ENCODE measurements at places on chromosomes 3 and 15.

DNA sequence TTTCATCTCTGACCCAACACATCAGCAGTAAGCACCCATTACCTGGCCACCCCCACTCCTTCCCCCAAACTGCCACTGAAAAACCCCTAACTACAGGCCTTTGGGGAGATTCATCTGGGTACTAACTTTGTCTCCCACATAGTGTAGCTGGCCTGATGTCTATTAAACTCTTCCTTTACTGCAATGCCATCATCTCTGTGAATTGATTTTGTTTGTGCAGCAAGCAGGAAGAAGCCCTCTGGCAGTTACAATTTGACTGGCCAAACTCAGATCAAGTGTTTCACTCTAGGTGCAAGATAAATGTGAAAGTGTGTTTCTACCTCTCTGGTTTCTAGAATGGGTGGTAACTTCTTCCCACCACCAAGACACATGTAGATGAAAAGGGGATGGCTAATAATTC, 26.7 kb upstream of the OR5K4 start:
- no peak for DNase-seq
- H3K27me3 ChIP-seq, result no peaks in the 10 kb centered on the region
- H3K4me3 ChIP-seq, result no peak overlapping the region
- H3K4me1 ChIP-seq, result no peaks in the 10 kb centered on the region
- no peaks in the 10 kb centered on the region for H3K36me3 ChIP-seq

- H3K27me3 ChIP-seq, result no peaks in the 10 kb centered on the region
- DNase-seq, result no peak
- no peak overlapping the region for H3K4me3 ChIP-seq
- no peaks in the 10 kb centered on the region for H3K4me1 ChIP-seq
Measured at GRCh38 chr3:131072845-131073244, 46.2 kb downstream of the NEK11 start.

GRCh38 chr15:78933823-78934654, 10.8 kb downstream of the CTSH start:
- H3K27me3 ChIP-seq, result no peaks in the 10 kb centered on the region
- no peak for DNase-seq
- no peaks in the 10 kb centered on the region for H3K36me3 ChIP-seq
- no peaks in the 10 kb centered on the region for H3K4me1 ChIP-seq
- no peak overlapping the region for H3K27ac ChIP-seq
- no peak overlapping the region for H3K4me3 ChIP-seq

GRCh38 chr15:40845511-40846284, 1.9 kb downstream of the SPINT1 start:
- no peaks in the 10 kb centered on the region for H3K4me1 ChIP-seq
- H3K36me3 ChIP-seq, result no peaks in the 10 kb centered on the region
- H3K27ac ChIP-seq, result no peak overlapping the region

DNA sequence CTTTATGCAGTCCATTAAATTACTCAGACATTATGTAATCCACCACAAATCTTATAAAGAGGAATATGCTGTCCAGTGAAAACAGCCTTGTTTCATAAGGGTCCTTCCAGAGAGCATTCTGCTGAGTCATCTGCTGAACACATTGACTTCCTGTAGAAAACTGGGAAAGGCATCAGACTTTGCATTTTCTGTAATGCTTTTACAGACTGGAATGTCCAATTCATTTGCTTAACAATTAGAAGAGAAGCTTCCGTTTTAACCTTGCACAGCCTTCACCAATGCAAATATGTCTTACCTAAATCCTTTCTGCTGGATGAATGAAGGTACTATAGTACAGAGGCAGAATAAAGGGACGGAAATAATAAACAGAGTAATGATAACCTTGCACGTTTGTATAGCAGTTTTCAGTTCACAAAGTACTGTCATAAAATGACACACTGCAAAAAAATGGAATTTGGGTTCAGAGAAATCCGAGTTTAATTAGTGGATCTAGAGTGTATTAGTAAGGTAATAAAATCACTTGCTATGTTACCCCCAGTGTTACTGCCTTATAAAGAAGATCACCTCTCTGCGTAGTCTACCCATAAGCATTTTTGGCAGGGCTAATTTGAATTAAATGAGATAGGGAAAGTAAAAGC, 301.5 kb downstream of the PYDC2 start:
- no peak overlapping the region for H3K27ac ChIP-seq
- DNase-seq, result no peak
- no peaks in the 10 kb centered on the region for H3K36me3 ChIP-seq
- H3K4me3 ChIP-seq, result no peak overlapping the region

GRCh38 chr3:17941766-17942165, 199.3 kb upstream of the TBC1D5 start:
- H3K27ac ChIP-seq, result no peak overlapping the region
- no peak for DNase-seq
- no peak overlapping the region for H3K4me3 ChIP-seq
- H3K27me3 ChIP-seq, result no peaks in the 10 kb centered on the region
- no peaks in the 10 kb centered on the region for H3K36me3 ChIP-seq

- no peak overlapping the region for H3K27ac ChIP-seq
- peaks cover 19% of the 10 kb centered on the region for H3K36me3 ChIP-seq
- no peak overlapping the region for H3K4me3 ChIP-seq
- no peak for DNase-seq
- no peaks in the 10 kb centered on the region for H3K4me1 ChIP-seq
Measured at GRCh38 chr15:61880084-61880483, 180.2 kb downstream of the VPS13C start.

- no peaks in the 10 kb centered on the region for H3K4me1 ChIP-seq
- peaks cover 8% of the 10 kb centered on the region for H3K27me3 ChIP-seq
- no peak for DNase-seq
- no peak overlapping the region for H3K27ac ChIP-seq
Measured at GRCh38 chr3:46472736-46473135, 8.0 kb upstream of the LTF start.

DNA sequence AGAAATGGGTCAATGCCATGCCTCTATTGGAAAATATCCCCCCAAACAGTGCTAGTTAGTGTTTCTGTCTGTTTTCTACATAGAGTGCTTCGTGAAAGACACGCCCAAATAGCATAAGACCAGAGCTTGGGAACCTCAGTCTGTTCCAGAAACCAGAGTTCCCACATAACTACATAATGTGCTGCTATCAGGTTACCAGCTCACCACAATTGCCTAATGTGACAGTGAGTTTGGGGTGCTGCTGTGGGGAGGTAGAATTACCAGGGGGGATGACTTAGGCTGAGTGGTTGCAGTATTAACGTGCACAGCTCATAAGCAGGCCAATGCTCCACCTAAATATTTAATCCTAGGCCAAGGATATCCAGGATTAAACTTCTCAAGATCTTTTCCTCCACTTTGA, 39.2 kb downstream of the DUT start:
- no peak for DNase-seq
- no peaks in the 10 kb centered on the region for H3K27me3 ChIP-seq
- no peak overlapping the region for H3K27ac ChIP-seq
- no peaks in the 10 kb centered on the region for H3K4me1 ChIP-seq
- no peaks in the 10 kb centered on the region for H3K36me3 ChIP-seq

DNA sequence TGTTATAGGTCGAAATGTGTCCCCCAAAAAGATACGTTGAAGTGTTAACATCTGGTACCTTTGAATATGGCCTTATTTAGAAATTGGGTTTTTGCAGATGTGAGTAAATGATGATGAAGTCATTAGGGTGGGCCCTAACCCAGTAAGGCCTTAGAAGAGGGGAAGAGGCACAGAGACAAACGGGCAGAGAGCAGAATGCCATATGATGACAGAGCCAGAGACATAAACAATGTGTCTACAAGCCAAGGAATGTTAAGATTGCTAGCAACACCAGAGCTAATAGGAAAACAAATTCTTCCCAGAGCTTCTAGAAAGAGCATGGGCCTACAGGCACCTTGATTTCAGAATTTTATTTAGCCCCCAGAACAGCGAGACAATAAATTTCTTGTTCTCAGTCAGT, 693.1 kb upstream of the NECTIN3 start:
- no peaks in the 10 kb centered on the region for H3K36me3 ChIP-seq
- no peaks in the 10 kb centered on the region for H3K27me3 ChIP-seq
- H3K27ac ChIP-seq, result no peak overlapping the region
- H3K4me1 ChIP-seq, result no peaks in the 10 kb centered on the region
- no peak for DNase-seq
- H3K4me3 ChIP-seq, result no peak overlapping the region

- no peak overlapping the region for H3K27ac ChIP-seq
- H3K36me3 ChIP-seq, result no peaks in the 10 kb centered on the region
- H3K4me3 ChIP-seq, result no peak overlapping the region
- H3K27me3 ChIP-seq, result no peaks in the 10 kb centered on the region
Measured at GRCh38 chr3:143825513-143825912, 22.8 kb downstream of the SLC9A9 start.

- H3K36me3 ChIP-seq, result no peaks in the 10 kb centered on the region
- no peak overlapping the region for H3K4me3 ChIP-seq
- DNase-seq, result no peak
Measured at GRCh38 chr3:179179979-179180759, 32.0 kb downstream of the PIK3CA start.

DNA sequence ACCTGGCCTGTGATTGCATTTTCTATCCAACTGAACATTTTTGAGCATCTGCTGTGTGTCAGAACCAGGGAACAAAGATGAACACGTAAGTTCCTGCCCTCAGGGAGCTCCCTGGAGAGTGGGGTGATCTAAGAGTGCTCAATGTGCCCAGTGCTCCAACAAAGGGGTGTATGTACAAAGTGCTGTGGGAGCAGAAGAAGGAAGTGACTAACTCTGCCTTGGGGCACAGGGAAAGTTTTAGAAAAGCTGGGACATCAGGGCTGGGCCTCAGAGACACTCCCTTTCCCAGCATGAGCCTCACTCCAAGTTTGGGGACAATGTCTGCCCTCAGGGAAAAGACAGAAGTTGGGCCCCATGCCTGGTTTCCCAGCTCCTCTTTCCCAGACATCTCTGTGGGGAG, 27.6 kb upstream of the BNC1 start:
- H3K4me3 ChIP-seq, result no peak overlapping the region
- H3K36me3 ChIP-seq, result no peaks in the 10 kb centered on the region
- no peaks in the 10 kb centered on the region for H3K4me1 ChIP-seq
- H3K27ac ChIP-seq, result no peak overlapping the region

- no peak overlapping the region for H3K4me3 ChIP-seq
- no peaks in the 10 kb centered on the region for H3K27me3 ChIP-seq
- H3K4me1 ChIP-seq, result no peaks in the 10 kb centered on the region
- DNase-seq, result no peak
- H3K27ac ChIP-seq, result no peak overlapping the region
Measured at GRCh38 chr3:124268355-124268754, 276.4 kb upstream of the ROPN1 start.

DNA sequence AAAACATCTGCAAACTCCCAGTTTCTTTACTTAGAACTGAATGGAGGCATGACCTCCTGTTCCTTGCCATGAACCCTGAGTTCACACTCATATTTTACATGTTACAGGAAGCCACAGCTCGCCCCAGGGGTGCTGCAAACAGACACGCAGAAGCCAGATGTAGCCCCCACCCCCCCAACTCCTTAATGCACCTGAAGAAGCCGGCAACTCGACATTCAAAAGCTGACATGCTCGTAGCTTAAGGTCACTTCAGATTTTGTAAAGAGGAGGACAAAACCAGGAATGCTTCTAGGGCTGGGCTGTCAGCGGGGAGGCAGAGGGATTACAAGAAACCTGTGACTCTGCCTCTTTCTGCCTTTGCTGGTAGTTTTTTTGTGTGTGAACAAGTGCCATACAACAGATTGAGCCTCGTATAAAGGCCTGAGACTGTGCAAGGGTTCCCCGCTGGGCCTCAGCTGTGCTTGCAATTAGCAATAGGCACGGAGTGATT, 42.0 kb upstream of the FEZF2 start:
- no peak overlapping the region for H3K27ac ChIP-seq
- H3K4me3 ChIP-seq, result no peak overlapping the region
- H3K4me1 ChIP-seq, result no peaks in the 10 kb centered on the region
- no peaks in the 10 kb centered on the region for H3K27me3 ChIP-seq
- H3K36me3 ChIP-seq, result no peaks in the 10 kb centered on the region

GRCh38 chr3:26484140-26484539, 138.4 kb upstream of the LRRC3B start:
- no peaks in the 10 kb centered on the region for H3K4me1 ChIP-seq
- no peak for DNase-seq
- no peak overlapping the region for H3K4me3 ChIP-seq
- no peaks in the 10 kb centered on the region for H3K27me3 ChIP-seq
- H3K27ac ChIP-seq, result no peak overlapping the region
- no peaks in the 10 kb centered on the region for H3K36me3 ChIP-seq

GRCh38 chr3:15055019-15055557, 10.0 kb downstream of the MRPS25 start:
- H3K27me3 ChIP-seq, result no peaks in the 10 kb centered on the region
- peaks cover 4% of the 10 kb centered on the region for H3K36me3 ChIP-seq
- H3K4me1 ChIP-seq, result peaks cover 12% of the 10 kb centered on the region
- no peak overlapping the region for H3K27ac ChIP-seq

DNA sequence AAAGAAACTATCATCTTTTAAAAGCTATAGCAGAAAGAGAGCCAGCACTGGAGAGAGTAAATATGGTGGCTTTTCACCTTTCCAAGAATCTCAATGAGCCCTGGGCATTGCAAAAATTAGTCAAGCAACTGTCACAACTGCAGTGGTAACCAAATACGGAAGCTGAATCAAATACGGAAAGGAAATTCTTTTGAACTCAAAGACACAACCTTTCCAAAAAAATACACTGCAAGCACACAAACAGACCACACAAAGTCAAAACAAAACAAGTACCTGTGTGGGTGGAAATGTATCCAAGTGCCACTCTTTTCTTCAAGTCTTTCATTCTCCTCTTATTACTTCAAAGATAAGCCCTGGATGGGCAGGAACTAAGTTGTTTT, 17.6 kb downstream of the VGLL4 start:
- H3K4me3 ChIP-seq, result no peak overlapping the region
- H3K36me3 ChIP-seq, result no peaks in the 10 kb centered on the region
- DNase-seq, result no peak
- no peak overlapping the region for H3K27ac ChIP-seq

DNA sequence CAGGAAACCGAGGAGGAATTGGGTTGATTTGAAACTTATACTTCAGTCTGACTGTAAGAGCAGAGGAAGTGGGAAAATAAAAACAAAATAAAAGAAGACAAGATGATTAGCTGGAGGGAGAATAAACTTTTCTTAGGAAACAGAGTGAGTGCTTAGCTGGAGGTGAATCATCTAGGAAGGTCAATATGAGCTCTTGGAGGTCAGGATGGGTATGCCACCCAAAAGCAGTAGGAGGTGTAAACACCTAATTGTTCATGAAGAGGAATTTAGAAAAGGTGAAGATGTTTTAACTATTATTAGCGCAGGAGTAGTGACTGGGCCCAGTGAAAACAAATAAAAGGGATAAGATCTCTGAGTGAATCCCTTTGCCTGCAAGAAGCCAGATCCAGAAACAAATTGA, 39.9 kb upstream of the ARL14 start:
- H3K36me3 ChIP-seq, result no peaks in the 10 kb centered on the region
- no peak overlapping the region for H3K4me3 ChIP-seq
- no peaks in the 10 kb centered on the region for H3K4me1 ChIP-seq
- no peak overlapping the region for H3K27ac ChIP-seq
- no peak for DNase-seq
- H3K27me3 ChIP-seq, result no peaks in the 10 kb centered on the region

DNA sequence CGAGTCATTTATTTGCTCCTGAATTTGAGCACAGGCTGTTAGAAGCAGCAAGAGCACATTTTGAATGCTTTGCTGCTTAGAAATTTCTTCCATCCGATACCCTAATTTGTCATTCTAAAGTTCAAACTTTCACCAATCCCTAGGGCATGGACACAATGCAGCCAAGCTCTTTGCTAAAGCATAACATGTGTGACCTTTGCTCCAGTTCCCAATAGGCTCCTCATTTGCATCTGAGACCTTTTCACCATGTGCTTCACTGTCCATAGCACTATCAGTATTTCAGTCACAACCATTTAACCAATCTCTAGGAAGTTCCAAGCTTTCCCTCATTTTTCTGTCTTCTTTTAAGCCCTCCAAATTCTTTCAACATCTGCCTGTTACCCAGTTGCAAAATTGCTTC, 1333.1 kb downstream of the SI start:
- no peak overlapping the region for H3K4me3 ChIP-seq
- DNase-seq, result no peak
- no peak overlapping the region for H3K27ac ChIP-seq
- H3K4me1 ChIP-seq, result no peaks in the 10 kb centered on the region

All from naive thymus-derived CD4-positive, alpha-beta T cell (primary cell).